ENCODE measurements at places on chromosomes 2 and 18.
A peak's percentile ranks its signal among the peaks of the same experiment; 100 is the strongest.

- DNase-seq = no peak
Measured at GRCh38 chr2:237451643-237452469, 35.2 kb upstream of the MLPH start.

DNA sequence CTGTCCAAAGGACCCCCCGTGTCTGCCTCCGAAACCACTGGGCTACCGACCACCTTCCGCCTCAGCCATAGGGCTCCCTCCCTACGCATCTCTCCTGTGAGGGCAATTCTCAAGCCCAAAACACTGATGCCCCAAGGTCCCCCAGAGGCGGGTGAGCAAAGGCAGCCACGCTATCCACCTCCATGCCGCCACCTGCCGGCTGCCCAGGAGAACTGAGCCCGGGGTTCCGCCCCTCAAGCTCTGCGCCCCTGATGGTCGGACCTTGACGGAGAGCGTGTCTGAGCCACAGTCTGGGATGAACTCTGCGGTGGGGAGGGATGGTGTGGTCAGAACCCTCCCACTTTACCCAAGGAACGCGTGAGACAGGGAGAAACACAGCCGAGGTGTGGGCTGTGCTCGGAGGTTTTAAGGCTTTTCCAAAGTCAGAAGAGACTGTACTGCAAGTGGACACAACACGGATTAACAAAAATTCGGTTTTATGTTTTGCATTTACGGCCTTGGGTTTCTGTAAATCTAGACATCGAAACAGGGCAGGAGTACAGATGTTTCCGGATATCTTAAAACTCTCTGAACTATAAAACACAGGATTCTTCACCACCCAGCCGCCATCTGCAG, 114.1 kb downstream of the ZNF516 start:
- DNase-seq = peak; percentile 28

DNA sequence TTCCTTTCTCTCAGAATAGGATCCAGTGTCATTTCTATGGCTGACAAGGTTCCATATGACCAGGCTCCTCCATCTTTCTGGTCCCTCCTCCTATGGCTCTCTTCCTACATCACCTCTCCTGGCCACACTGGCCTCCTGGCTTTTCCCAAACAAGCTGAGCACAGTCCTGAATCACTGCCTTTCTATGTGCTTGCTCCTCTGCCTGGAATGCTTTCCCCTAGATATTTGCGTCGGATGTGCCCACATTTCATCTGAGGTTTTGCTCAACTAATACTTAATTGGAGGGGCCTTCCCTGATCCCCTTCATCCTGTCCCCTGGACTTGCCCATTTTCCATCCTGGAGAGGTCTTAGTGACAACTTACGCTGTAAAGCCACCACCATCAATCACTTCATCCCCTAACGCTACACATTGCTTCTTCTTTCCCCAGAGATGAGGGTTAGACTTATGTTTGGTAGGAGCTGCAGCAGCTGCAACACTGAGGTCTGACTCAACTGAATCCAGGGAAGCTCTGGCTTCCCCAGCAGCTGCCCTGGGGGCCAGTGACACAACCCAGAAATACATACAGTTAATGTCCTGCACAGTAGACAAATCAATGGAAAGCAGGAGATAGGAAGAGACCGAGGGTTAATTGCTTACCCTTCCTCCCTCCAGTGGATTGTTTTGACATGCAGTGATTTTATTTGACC, 42.9 kb downstream of the QPCT start:
- DNase-seq = peak; percentile 9

GRCh38 chr2:59232394-59233165, 991.5 kb upstream of the FANCL start:
- DNase-seq = no peak

GRCh38 chr2:2845806-2846315, 514.8 kb upstream of the MYT1L start:
- no peak for DNase-seq

DNA sequence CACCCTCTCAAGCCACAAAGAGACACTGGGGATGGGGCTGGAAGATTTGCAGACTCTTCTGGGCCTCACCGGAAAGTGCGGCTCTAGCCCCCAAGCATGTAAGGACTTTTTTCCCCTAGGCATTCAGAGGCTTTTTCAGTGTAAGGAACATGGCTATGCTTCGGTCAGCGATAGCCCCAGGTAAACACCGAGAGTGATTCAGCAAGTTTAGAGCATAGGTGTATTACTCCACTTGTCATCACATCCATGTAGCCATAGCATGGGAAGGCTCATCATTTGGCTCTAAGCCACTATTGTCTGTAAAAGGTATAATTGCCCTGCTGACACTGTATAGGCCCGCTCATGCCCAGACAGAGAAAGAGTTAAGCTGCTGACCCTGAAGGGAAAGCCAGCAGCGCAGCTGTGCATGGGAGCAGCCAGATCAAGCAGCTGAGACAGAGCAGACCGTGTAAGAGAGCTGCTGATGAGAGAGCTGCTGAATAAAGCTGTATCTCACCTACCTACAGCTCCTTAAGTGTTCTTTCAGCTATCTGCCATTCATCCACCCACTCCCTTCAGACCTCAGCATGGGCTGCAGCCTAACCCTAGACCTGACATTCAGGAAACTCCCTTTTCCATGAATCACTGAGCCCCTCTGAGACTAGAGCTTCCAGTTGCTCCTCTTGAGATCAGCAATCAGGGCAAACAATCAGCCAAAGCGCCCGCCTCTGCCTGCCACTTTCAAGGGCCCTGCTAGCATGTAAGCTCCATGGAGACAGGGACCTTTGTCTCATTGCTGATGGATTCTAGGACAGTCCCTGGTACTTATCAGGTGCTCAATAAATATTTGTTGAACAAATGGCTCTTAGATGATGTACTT, 25.5 kb downstream of the LGALSL start:
- no peak for DNase-seq

Measured in stimulated activated CD4-positive, alpha-beta T cell treated with anti-CD3 and anti-CD28 coated beads, Interleukin-2, amount 100 ng/mL, for 24 hours (primary cell).